T-cell (primary cell): ENCODE measurements at places on chromosomes 7 and 10.

GRCh38 chr10:69733791-69734261, 67.9 kb upstream of the COL13A1 start:
- DNase-seq, result no peak

- no peak for DNase-seq
These were observed 323.1 kb downstream of the PCLO start for GRCh38 chr7:82839555-82839954.

GRCh38 chr10:72058989-72059842, 29.1 kb downstream of the SPOCK2 start:
- DNase-seq, result no peak

DNA sequence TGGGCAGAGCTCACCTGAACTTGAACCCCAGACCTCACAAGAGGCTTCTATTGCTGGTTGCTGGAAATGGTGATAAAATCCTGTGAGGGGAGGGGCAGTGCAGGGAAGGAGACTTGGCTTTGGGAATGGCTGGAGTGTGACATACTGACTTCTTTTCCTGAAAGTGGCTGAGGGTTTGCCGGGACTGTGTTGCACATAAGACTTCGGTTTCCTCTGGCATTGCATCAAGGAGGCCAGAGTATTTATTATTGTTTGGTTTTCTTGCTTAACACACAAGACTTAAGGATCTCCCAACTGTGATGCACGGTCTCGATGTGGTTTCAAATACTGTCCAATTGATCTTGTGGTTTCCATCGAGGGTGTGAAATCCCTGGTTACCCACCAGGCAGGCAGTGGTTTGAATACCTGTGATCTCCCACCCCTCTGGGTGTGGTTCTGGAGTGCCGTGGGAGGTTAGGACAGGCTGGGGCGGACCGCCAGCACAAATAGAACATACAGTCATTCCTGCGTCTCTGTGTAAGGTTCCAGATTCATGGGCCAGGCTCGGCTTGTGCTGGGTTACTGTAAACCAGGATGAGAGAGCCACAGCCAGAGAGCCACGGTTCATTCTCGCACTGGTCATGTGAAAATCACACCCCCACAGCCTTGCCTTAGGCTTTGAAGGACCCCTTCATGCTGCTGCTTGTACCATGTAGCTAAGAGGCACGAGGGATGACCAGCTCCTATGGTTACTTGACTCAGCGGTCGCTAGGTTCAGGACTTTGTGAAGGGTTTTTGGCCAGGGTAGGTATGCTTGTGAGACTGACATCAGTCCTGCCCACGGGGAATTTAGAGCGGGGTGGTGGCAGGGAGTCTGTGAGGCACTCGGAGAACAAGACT, 39.2 kb downstream of the WBP1L start:
- DNase-seq, result no peak

- DNase-seq, result no peak
These were observed 73.1 kb downstream of the EMX2 start for GRCh38 chr10:117615649-117616048.

GRCh38 chr10:73650537-73651331, 5.1 kb downstream of the SYNPO2L start:
- no peak for DNase-seq
